Inflammatory macrophage treated with lipopolysaccharide for 1 hour (primary cell): ENCODE measurements at places on chromosomes 6 and 20.

DNA sequence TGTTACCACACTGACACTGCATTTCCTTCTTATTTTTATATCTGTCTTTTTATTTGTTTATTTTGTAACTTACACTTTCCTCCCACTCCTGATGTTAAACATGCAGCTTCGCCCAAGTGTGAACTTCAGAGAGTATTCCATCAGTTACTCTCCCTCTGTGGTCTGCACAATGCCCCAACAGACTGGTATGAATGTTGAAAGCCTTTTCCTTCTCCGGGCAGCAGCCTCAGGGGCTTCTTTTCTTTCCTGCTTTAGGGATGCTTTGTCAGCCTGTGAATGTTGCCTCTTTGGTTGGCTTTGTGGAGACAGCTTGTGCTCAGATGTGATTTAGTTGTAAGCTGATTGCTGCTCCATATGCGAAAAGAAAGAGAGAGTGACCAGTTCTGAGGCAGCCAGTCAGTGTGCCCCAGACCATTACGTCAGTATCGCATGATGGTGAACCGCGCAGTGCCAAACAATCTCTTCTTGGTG lies 44.0 kb downstream of the SMPDL3A start:
- DNase-seq = no peak

DNA sequence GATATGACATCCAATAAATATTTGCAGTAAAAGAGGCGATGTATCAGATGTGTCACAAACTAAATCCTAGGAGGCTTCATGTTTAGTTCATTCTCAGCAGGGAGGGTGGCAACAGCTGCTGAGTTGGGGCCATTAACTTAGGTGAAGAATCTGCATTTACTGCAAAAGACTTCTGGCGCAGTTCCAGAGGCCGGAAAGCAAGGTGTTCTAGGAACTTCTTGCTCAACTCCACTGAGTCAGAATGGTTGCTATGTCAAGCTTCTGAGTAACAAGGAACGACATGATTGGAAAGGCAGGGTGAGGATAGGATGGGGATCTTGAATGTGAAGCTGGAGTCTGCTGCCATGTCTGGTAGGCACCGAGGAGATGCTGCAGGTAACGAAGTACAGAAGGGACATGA lies 11.7 kb downstream of the ADNP start:
- no peak for DNase-seq

GRCh38 chr20:313948-314347 lies 11.4 kb upstream of the SOX12 start:
- DNase-seq = no peak

DNA sequence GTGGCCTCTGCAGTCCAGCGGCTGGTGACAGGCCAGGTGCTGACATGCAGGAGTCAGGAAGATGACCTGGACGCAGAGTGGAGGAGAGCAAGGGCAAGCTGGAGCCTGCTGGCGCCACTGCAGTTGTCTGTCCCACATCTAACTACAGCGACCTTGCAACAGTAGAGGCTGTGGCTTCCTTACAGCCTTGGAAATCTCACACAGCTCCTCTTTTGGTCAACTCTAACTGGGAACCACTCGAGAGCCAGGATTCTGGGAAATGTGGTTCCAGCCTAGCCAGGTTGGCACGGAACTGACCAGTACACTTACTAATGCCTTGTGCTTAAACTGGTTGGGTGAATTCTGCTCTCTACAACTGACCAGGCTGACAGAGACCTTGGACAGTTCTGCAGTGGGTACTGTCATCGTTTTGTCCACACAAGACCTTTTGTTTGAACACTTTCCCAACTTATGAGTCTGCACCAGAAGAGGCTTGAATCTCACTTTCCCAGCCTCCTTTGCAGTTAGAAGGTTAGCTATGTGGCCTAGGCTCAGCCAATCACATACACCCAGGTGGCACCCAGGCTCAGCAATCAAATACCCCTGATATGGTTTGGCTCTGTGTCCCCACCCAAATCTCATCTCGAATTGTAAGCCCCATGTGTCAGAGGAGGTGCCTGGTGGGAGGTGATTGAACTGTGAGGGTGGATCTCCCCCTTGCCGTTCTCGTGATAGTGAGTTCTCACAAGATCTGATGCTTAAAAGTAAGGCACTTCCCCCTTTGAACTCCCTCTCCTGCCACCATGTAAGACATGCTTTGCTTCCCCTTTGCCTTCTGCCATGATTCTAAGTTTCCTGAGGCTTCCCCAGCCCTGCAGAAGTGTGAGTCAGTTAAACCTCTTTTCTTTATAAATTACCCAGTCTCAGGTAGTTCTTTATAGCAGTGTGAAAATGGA lies 153.5 kb downstream of the ZMYND8 start:
- no peak for DNase-seq

DNA sequence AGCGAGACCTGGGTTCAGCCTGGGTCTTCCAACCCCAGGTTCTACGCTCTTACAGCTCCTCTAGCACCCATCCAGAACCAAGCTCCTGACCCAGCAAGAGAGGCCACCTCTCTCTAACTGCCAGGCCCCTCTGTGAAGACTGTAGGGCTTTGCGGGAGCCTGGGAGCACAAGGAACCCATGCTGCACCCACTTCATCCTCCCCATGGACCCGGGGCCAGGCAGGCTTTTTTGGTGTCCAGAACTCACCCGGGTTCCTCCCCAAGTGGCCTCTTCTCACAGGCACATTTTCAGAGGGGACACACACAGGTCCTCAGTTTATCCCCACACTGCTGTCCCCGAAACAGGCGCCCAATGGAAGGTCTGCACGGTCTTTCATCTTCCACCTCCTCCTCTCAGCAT lies 145.9 kb downstream of the SYNDIG1 start:
- DNase-seq = no peak

DNA sequence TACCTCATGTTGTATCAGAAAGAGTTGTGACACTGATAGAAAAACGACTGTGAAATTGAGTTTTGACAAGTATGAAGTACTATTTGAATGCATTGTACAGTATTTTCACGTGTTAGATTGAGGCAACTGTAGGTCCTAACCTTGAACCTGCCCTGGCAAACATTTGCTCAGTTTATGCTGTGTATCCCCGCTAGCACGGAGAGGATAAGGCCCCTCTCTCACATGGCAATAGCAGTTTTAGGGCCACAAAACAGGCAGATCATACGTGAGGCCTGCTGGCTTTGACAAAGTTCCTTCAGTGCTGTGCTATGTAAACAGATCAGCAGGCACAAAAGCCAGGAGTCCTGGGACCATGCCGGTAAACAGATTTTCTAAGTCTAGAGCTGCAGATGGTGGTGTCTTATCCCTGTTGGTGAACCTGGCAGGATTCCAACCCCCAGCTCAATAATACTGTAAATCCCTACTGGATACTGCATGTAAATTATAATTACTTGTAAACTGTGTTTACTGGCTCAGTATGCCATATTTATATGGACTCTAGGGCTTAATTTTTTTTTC lies 23.8 kb upstream of the FAM217A start:
- no peak for DNase-seq

DNA sequence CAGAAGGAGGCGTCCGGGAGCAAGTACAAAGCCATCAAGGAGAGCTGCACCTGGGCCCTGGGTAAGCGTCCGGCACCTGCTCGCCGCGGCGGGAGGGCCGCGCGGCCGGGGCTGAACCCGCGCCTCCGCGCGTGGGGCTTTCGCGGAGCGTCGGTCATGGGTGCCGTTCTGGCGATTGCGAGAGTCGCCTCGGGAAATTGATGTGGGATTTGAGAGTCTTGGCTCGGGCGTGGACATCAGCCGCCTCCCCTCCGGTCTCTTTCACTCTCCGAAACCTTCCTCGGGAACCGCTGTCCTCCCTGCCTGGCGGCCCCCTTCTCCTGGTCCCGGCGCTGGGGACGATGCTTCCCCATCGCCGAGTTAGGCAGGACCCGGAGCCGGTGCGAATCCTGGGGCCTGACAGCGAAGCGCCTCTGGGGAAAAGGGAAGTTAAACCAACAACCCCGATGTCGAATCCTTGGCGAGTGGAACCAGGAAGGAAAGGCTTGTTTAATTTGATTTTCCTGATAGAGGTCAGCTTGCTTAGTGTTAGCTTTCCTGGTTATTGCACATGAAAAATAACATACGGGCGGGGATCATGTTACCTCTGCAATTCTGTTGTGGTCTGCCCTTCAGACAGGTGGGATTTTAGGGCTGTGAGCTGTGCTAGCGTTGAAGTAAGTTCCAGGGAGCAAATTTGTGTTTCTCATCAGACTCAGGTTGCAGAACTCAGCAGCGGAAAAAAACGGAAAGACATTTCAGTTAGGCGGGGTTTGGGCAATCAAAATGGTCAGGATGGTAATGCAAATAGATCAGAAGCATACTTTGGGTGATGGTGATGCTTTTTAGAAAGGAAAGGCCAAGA lies 594 bp downstream of the ARFGEF3 start:
- peak; percentile 24 for DNase-seq

- DNase-seq = no peak
Measured at GRCh38 chr6:141152951-141153350, 979.8 kb upstream of the GJE1 start.

DNA sequence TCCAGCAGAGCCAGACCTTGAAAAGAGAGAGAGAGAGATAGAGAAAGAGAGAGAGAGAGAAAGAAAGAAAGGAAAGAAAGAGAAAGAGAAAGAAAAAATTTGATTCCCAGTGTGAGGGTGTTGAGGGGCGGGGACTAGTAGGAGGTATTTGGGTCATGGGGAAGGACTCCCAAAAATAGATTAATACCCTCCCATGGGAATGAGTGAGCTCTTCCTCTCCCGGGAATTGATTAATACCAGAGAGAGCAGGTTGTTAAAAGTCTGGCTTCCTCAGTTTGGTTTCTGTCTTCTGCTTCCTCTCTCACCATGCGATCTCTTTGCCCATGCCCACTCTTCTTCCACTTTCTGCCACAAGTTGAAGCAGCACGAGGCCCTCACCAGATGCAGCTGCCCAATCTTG lies 28.8 kb upstream of the CFAP206 start:
- DNase-seq = peak; percentile 10

DNA sequence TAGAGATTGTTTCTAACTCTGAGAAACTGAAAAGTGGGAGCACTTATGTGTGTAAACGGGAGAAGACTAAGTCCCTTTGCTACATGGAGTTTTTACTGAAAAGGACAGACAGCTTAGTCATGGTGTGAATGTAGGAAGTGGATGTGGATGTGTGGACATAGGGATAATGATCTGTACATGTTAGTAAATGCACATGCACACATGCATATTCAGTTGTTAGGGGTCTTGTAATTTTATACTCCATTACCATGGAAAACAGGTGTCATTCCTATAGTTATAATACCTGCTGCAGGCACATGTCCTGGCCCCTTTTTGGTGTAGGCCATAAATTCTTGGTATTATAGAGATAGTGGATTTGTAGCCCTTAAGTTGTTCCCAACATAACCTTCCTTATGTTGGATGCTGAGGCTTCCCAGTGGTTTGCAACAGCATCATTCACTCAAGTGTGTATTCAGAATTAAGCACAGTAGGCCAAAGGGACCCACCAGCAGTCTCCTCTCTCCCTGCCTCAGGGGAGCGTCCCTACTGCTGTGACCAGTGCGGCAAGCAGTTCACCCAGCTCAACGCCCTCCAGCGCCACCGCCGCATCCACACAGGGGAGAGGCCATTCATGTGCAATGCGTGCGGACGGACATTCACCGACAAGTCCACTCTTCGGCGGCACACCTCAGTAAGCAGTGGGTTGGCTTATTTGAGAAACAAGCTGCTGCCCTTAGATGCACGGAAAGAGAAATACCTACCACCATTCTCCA lies 7.3 kb downstream of the GZF1 start:
- DNase-seq = no peak

DNA sequence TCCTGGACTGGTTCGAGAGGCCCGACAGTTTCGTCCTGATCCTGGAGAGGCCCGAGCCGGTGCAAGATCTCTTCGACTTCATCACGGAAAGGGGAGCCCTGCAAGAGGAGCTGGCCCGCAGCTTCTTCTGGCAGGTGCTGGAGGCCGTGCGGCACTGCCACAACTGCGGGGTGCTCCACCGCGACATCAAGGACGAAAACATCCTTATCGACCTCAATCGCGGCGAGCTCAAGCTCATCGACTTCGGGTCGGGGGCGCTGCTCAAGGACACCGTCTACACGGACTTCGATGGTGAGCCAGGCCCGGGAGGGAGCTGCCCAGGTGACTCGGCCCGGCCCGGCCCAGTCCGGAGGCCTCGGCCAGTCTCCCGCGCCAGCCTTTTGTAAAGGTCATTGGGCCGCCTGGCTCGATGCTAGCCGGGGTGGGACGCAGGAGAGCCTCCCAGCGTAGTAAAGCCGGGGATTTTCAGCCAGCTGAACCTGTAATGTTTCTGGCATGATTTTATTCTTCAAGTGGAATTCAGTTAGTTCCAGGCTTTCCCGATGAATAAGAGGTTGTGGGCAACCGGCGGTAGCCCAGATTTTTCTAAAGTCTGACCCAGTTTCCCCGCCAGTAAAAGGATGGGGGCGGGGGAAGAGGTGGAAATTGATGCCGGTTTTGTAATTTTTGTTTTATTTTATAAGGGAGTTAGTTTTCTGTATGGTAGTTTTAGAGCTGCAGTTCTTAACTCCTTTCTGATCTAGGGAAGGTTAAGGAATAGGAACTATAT lies 1.4 kb downstream of the PIM1 start:
- peak; percentile 28 for DNase-seq

GRCh38 chr6:136788069-136788902 lies 4.0 kb downstream of the MAP3K5 start:
- DNase-seq = peak; percentile 64

DNA sequence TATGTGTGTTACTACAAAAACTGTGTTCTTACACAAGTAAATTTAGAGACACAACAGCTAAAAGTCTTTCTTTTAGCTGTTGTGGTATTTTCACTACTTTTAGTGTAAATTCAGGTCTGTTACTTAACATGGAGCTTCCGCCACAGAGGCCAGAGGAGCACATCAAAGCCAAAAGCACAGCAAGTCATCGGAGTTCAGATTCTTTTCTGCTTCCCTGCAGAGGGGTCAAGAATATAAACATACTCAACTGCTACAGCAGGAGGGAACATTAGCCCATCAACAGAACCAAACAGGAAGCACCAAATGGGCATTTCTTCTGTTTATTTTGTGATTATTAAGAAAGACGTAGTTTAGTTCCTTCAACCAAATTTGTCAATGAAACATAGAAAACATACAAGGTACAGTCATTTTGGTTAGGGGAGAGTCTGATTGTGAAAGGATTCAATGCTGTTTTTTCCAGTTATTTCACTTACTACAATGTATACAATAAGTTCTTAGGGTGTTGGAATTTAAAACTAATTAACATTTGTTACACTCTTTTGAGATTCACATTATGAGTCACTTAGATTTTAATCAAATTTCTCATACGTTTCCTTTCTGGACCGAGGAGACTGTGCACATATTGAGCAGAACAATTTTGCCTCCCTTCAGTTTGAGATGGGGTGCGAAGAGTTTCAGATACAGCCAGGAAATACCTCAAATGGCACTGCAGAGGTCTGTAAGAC lies 42.8 kb upstream of the DSE start:
- DNase-seq = peak; percentile 7

GRCh38 chr20:53085720-53086119 lies 113.6 kb downstream of the TSHZ2 start:
- no peak for DNase-seq
